ENCODE measurements at places on chromosomes 5 and 9. TPM values are rescaled to one million over a fixed set of nuclear protein-coding genes. Genes with fewer than 3 reads are reported as not detected.

The PLAC8L1 gene
- total RNA-seq = not detected

The IFNA2 gene
- not detected for total RNA-seq

DNA sequence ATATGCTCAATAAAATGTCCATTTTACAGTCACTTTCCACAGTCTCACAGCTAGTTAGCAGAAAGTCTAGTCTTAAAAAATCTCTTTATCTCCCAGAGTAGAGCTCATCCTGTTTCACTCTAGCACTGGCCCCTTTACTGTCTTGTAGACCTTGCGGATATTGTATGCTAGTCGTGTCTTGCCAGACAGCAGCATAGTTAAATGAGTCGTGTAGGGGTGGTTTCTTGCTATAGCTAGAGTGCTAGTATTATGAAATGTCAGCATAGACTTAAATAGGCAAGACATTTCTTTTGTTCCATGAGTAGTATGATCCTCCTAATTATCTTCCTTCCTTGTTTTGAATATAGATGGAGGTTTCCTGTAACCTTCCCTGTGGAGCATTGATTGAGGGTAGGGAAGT, 77.4 kb downstream of the C7 start:
- no peak for DNase-seq

The FOXI1 gene
- not detected for total RNA-seq

DNA sequence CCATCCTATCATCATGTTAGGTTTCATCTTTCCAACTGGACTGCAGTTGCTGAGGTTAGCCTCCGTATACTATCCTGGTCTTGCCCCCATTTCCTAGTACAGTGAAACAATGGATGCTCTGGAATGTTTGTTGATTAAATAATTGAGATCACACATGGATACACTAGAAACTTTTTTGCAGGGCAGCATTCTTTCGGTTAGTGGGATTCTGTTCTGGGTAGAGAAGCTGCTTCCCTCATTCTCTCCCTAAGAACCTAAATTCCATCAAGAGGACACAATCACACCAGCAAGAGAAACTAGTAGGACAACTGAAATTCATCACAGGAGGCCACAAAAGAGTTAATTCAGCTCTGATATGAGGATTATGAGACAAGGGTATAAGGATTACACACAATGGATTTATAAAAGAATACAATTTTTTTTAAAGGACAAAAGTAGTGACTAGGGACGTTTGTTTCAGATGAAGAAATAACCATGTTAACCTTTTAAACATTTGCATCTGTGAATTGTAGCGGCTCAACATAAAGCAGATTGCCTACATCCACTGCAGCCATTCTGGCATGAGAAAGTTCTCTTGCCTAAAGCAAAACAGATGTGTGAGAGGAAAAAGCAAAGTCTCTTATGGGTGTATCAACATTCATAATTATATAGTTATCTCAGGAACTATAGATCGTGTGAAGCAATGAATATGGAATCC, 162.7 kb upstream of the LHFPL2 start:
- no peak for DNase-seq

DNA sequence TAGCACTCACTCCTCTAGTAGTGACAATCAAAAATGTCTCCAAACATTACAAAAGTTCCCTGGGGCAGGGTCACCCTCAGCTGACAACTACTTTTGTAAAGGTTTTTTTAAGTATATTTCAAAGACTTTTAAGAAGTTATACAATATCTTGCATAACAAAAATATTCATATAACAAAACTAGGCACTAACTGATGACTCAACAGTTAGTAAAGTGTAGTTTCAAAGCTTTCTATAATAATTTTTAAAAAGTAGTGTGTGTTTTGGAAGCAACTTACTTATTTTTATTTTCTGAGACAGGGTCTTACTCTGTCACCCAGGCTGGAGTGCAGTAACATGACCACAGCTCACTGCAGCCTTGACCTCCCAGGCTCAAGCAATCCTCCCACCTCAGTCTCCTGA, 84.9 kb downstream of the BAAT start:
- no peak for DNase-seq

DNA sequence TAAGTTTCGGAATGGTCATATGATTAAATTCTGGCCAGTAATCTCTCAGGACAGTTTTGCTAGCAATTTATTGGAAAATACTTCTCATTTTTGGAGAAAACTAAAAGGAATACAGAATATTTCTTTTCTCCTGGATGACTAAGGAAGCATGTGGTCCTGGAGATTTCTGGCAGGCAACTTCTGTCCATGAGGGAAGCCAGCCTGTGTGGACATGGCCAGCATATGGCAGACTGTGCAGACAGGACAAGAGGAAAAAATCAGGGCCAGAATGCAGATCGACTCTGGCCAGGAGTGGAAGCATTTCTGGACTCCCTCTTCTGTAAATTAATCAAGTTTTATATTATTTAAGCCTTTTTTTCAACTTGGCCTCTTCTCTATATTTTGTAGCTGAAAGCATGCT, 100.4 kb upstream of the CDH18 start:
- DNase-seq = no peak

The CDO1 gene
- 2.1 TPM for total RNA-seq

The NUP155 gene
- 40.3 TPM for total RNA-seq

- no peak for DNase-seq
Measured at GRCh38 chr9:135848341-135849047, 58.9 kb downstream of the CAMSAP1 start.

- no peak for DNase-seq
Measured at GRCh38 chr9:101445353-101446029, 9.9 kb upstream of the ALDOB start.

Data from epithelial cell of proximal tubule (primary cell).